IPS DF 6.9 (cell line): ENCODE measurements at places on chromosomes 11 and 22.

GRCh38 chr11:58127350-58127749, 2.0 kb upstream of the OR9I1 start:
- DNase-seq, result no peak

- no peak for DNase-seq
Observed at GRCh38 chr22:31509061-31509762, 12.9 kb downstream of the SFI1 start.

- DNase-seq, result no peak
Observed at GRCh38 chr22:27749597-27750225, 51.8 kb downstream of the MN1 start.

DNA sequence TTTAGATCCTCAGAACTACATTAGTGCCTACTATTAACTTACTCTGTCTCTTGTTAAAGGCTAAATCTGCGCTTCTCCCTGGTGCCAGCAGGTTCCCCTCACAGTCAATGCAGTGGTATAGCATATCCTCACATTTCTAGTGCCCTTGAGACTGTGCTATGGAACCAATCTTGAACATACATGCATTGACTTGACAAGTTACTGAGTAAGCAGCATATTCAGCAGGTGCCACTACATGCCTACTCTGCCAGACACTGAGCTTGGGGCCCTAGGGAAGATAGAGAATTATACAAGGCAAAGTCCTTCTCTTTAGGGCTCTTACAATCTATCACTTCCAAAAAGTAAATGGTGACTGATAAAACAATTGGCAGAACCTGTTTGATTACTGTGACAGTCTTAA, 3.2 kb downstream of the FUT4 start:
- DNase-seq, result no peak

DNA sequence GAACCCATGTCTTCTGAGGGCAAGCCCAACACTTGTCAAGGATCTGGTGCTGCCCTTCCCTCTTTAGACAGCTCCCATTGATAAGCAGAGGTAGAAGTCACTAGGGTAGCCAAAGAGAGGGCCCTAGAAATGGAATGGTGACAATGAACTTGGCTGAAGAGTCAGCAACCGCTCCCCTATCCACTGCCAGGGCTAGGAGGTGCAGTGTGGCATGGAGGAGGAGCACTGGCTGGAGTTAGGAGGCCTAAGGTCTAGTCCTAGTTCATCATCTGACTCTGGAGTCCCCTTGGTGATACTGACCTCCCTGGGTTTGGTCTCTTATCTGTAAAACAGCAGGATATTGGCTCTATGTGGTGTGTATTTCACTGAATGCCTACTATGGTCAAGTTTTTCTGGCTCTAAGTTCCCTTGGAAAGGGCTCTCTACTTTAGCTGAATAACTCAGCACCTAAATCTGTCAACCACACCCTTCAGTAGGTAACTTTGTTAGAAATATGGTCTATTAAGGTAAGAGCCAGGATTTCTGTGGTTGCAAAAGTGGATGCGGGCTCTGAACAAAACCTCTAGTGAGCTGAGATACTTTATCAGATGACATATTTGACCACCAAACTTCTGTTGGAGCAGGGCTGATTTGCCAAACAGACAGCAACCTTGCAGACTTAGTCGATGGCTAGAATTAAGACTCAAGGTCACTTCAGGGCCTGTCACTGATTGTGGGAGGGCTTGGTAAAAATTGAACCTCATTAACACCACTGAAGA, 10.5 kb downstream of the TIMP3 start:
- no peak for DNase-seq

GRCh38 chr11:101428918-101429317, 154.9 kb downstream of the TRPC6 start:
- no peak for DNase-seq

DNA sequence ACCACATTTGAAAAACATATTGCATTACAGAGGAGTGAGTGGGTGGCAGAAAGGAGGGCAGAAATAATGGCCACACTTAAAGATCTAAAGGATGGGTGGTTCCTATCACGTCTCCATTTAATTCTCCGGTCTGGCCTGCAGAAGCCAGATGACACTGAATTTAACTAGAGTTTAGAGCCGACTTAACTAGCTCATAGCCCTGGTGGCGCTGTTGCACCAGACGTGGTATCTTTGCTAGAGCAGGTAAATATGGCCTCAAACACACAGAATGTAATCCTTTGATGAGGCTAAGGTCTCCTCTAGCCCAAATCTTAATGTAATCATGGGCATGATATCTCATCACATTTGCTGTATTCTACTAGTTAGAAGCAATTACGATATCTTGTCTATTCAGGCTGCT, 51.5 kb upstream of the GAL start:
- peak; percentile 76 for DNase-seq

GRCh38 chr22:50320671-50321325, 6.0 kb downstream of the DENND6B start:
- no peak for DNase-seq

DNA sequence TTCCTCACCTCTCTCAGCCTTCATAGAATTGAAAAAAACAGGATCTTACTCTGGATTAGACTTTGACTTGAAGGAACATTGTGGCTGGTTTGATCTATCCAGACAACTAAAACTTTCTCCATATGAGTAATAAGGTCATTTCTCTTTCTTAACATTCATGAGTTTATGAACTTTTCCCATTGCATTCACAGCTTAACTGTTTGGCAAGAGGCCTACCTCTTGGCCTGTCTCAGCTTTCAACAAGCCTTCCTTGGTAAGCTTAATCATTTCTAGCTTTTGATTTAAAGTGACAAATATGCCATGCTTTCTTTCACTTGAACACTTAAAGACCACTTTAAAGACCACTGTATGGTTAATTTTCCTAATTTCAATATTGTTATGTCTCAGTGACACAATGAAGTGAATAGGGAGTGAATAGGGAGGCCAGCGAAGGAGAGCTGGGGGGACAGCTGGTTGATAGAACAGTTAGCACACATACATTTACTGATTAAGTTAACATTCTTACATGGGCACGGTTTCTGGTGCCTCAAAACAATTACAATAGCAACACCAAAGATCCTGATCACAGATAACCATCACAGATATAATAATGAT, 17.0 kb downstream of the IMMP1L start:
- no peak for DNase-seq

GRCh38 chr11:86365546-86365945, 9.1 kb upstream of the CCDC81 start:
- DNase-seq, result no peak
